ENCODE measurements at places on chromosomes 3 and 15. TPM values are rescaled to one million over a fixed set of nuclear protein-coding genes. Genes with fewer than 3 reads are reported as not detected.

Gene DZIP1L
- 0.34 TPM for total RNA-seq

Gene C3orf85
- not detected for total RNA-seq

Gene LMAN1L
- not detected for total RNA-seq

Gene KLHL25
- 3.4 TPM for total RNA-seq

Gene PIF1
- total RNA-seq, result 0.28 TPM

Gene ZNF662
- total RNA-seq, result 1.2 TPM

Gene UBA7
- 0.34 TPM for total RNA-seq

Gene GABRG3
- total RNA-seq, result not detected

Gene SAMMSON
- not detected for total RNA-seq

Gene FBXL2
- 20.6 TPM for total RNA-seq

Gene TM4SF18
- not detected for total RNA-seq

Gene GUCA1C
- total RNA-seq, result not detected

Gene PDE8A
- total RNA-seq, result 23.1 TPM

Gene SYNM
- 0.68 TPM for total RNA-seq

Gene NME9
- total RNA-seq, result not detected

Gene SLC28A1
- total RNA-seq, result not detected

Gene USP19
- 68.7 TPM for total RNA-seq

All from nasal cavity respiratory epithelium epithelial cell of viscerocranial mucosa (primary cell).